Activated CD4-positive, alpha-beta T cell treated with anti-CD3 and anti-CD28 coated beads, Interleukin-2, amount 10 ng/mL, durations not matched to agents 7 days and 5 days (primary cell): ENCODE measurements at places on chromosomes 4 and X. TPM values are rescaled to one million over a fixed set of nuclear protein-coding genes. Genes with fewer than 3 reads are reported as not detected.

- DNase-seq: no peak
These were observed 219.8 kb downstream of the ZNF674 start for GRCh38 chrX:46325312-46325877.

GRCh38 chr4:136793848-136794247, 738.4 kb downstream of the PCDH18 start:
- no peak for DNase-seq

DNA sequence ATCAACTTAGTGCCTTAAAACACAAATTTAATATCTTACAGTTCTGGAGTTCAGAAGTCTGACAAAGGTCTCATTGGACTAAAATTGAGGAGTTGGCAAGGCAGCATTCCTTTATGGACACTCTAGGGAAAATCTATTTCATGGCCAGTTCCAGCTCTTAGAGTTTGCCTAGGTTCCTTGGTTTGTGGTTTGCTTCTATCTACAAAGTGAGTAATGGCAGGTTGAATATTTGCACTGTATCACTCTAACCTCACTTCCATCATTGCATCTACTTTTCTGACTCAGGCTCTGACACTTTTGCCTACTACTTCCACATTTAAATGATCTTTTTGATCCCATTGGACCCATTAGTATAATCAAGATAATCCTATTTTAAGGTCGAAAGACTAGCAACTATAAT, 64.7 kb upstream of the PCDH10 start:
- DNase-seq: no peak

- no peak for DNase-seq
These were observed 36.5 kb downstream of the TXLNG start for GRCh38 chrX:16822723-16823122.

- no peak for DNase-seq
These were observed 85.2 kb upstream of the LNX1 start for GRCh38 chr4:53676402-53676871.

GRCh38 chr4:136863756-136864155, 668.5 kb downstream of the PCDH18 start:
- DNase-seq: no peak

GRCh38 chr4:123849495-123849894, 452.9 kb downstream of the SPRY1 start:
- DNase-seq: no peak

DNA sequence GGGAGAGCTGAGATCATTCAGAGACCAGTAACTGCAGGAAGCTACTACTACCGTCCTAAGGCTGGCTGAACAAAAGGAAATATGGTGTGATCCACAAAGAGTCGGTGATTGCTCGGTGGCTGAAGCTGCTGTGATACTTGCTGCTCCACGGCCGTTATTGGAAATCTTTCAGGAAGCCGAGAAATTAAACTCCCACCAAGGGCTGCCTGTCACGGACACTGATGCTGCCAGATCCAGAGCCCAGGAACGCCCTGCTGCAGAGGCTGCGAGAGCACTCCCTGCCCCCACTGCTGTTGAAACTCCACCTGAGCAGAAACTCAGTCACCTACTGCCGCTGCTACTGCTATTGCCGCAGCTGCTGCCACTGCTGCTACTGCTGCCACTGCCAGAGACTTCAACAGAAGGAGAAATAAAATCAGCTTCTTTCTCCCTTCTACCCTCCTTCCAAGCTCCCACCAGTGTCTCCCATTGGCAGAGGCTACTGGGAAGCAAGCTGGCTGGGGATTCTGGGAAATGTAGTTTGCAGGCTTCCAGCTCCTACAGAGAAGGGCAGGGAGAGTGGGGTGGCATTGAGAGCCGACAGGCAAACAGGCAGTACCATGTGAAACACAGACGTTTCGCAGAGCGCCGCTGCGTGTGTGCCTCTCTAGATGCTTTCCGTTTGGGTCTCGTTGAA, 126.0 kb upstream of the ENPP6 start:
- peak; percentile 61 for DNase-seq

DNA sequence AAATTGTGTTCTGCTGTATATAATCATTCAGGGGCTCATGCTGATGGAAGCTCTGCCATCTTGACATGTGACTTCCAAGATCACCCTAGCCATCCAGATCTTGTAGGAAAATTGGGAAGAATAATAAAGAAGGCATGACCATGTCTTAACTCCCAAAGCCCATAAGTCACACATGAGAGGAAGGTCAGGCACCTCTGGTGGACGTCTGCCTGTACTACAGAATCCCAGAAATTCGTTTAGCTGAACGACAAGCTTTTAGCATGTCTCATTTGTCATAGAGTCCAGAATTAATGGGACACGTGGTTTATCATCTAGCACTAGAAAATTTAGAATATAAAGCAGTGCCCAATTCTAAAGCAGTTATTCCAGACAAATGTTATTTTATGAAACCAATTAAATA, 212.7 kb downstream of the CENPC start:
- DNase-seq: no peak

DNA sequence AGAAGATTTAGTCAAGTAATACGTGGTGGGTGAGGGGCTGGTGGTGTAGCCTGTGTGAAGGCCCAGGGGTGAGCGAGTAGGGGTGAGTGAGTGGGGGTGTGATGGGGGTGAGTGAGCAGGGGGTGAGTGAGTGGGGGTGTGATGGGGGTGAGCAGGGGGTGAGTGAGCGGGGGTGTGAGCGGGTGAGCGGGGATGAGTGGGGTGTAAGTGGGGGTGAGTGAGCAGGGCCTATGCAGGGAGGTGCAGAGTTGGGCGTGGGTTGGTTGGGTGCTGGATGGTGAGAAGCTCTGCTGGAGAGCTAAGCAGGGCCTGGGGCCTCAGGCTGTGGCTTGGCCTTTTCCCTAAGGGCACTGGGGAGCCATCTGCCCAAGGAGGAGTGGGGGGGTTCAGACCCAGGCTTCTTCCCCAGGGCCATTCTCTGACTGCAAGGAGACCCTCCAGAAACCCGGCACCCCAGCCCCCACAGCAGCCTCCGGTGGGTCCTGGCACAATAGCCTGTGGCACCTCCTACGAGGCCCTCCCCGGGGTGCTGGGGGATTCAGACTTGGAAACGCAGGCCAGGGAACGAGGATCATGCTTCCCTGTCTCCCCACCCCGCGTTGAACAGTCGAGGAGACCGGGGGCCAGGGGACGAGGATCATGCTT, 30.4 kb downstream of the SH3TC1 start:
- DNase-seq: no peak

DNA sequence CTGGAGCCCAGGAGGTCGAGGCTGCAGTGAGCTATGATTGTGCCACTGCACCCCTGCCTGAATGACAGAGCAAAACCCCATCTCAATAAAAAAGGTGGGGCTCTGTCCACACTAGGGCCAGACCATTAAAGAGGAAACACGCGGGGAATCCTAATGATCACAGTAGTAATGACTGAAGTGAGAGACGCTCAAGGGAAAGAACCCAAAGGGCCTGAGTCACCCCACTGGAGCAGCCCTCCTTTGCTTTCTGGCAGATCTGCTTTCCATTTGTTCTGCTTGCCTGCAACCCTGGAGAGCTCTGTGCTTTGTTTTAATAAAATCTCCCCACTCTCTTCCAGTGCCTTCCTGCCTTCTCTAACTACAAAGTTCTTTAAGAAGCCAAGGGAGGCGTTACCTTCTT, 5.0 kb downstream of the TFDP3 start:
- no peak for DNase-seq

- no peak for DNase-seq
These were observed 20.5 kb downstream of the NOP14 start for GRCh38 chr4:2942532-2943363.

DNA sequence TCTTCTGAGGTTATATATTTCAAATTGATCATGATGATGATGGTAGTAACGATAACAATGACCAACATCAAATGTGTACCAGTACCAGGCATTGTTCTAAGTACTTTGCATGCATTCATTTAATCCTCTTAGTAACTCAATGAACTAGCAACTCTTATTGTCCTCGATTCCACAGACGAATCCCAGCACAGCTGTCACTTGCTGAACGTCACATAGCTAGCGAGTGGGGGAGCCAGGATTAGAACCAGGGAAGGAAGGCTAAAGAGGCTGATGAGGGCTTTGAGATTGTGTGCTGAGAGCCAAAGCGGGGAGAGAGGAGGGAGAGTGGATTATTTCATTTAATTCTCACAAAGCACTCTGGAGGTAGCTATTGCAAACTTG, 103.6 kb downstream of the PHOX2B start:
- DNase-seq: no peak

- no peak for DNase-seq
These were observed 40.6 kb upstream of the DOCK11 start for GRCh38 chrX:118455013-118455412.

DNA sequence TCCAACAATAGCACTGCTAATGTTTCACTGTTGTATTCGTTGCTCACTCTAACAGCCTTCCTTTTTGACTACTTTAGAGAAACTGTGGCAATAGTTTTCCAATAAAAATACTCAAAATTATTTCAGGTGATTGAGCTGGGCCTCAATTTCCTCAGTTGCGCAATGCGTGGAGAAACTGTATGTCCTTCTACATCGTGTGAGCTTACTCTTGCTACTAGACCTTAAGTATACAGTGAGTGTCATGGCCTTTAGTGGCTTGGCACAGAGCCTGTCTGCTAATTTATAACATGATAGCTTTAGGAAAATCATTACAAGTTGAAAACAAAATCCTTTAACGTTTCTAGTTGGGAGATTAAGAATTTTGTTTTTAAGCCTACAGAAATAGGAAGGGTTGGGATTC, 114.5 kb downstream of the COL4A6 start:
- no peak for DNase-seq

DNA sequence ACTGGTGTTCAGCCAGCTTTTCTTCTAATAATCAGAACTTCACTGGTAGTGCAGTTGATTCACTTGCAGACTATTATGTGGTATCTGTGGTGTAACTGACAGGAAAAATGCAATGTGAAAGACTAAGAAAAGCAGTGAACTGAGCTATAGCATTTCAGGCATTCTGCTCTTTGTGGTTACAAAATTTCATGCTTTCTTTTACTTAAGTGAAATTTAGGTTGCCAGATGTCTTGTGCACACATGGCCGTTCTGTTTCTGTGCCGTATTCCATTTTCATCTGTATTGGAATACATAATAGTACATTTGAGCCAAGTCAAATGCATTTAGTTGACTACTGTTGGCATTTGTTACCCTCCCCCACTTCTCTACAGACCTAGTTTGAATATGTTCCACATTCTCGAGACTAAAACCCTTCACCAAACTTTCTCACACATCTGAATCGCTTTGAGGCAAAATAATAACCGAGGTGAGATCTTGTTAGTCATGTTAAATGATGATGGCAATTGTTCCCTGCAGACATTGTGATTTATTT, 8.2 kb downstream of the RTL3 start:
- DNase-seq: peak; percentile 9

- DNase-seq: no peak
These were observed 85.1 kb upstream of the PSAPL1 start for GRCh38 chr4:7519638-7520376.

- DNase-seq: no peak
These were observed 249.2 kb downstream of the TENM3 start for GRCh38 chr4:182492423-182492822.

DNA sequence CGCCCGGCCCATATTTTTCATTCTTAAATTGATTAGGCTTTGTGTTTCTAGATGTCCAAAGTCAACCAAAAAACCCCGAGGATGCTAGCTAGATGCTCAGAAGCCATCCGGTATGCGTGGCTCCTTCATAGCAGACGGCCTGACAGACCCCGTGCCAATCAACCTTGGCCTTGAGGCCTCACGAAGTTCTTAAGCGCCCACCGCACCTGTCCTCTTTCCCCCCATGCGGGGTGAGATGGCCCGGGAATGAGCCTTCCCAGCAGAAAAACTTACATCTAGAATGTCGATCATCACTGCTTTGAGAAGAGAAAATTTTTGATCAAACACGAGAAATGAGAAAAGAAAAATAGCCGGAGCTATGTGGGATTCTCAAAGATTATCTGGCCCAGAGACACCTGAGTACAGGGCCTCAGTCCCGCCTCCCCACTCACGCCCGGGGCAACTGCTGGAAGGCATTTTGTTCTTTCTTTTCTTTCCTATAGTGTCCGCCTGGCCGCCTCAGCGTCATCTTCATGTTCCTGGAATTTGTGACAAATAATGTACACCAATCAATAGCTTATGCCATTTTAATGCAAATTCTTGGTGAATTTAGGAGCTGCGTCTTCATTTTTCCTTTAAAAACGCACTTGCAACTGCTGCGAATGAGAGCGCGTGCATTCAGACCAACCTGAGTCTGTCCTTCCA, 1.6 kb upstream of the NAT8L start:
- DNase-seq: no peak

- no peak for DNase-seq
These were observed 196.2 kb downstream of the GABRG1 start for GRCh38 chr4:45927641-45928040.

GRCh38 chrX:3771766-3772165, 58.3 kb upstream of the PRKX start:
- no peak for DNase-seq

DNA sequence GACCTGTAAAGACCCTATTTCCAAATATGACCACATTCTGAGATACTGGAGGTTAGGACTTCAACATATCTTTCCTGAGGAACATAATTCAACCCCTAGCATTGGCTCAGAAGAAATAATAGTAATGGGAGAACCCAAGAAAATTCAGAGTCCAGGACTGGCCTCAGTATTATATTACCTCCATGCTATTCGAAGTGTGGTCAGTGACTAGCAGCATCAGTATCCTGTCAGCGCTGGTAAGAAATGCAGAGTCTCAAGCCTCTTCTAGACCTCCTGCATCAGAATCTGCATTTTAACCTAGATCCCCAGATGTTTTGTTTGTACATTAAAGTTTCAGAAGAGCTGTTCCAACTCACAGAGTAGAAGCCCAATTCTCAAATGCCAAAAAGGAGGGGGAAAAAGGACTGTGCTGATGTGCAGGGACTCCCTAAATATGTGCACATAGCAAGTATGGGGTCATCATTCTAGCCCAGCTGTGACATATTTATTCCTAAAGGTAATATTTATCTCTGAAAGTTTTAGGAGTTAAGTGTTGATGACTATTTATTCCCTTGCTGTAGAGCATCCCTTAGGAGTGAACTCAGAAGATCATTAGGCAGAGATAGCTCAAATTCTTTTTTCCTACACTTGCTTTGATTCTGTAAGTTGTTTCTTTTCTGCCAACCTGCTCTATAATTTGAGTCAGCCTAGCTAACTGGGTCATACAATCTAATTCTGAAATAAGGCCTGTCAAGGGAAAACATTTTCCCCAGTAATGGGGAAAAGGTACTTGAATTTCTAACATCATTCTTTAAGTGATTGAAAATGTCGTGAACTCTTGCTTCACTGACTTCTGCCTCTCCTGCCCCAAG, 361.9 kb downstream of the ARHGAP24 start:
- DNase-seq: no peak

- no peak for DNase-seq
These were observed 250.0 kb downstream of the ARHGAP24 start for GRCh38 chr4:85724791-85725563.

PABPC1L2A gene
- total RNA-seq: not detected

SERTM2 gene
- total RNA-seq: not detected

RIBC1 gene
- 1.4 TPM for total RNA-seq

CSN1S1 gene
- total RNA-seq: not detected

SPON2 gene
- total RNA-seq: 21.5 TPM

GPR34 gene
- 0.17 TPM for total RNA-seq

SSX1 gene
- not detected for total RNA-seq

TMEM271 gene
- not detected for total RNA-seq

SORCS2 gene
- total RNA-seq: not detected

MAGEB2 gene
- not detected for total RNA-seq

NSG1 gene
- total RNA-seq: 11.0 TPM
